ENCODE measurements at places on chromosomes 7 and 10.

DNA sequence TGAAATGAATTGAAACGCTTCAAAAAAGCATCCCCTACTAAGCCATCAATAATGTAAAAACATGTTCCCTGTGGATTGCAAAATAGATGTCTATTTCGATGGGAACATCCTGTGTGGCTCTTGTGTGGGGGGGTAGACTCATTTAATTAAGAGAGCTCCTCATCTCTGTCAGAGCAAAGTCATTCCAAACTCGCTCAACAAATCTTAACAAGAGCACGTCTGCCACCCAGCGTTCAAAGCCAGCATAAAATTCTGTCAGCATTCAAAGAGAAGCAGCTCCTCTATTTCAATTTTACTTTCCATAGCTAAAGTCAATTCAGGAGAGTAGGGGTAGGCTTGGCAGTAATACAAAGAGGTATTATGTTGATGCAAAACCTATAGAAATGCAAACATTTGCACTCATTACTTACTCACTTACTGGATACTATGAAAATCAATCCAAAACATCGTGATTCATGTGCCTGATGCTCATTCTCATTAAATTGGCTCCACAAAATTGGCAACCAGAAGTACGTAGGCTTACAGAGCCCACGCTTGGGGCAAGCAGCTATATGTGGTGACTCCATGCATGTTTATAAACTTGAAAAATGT is 114.9 kb downstream of the IPMK start:
- no peak for DNase-seq

DNA sequence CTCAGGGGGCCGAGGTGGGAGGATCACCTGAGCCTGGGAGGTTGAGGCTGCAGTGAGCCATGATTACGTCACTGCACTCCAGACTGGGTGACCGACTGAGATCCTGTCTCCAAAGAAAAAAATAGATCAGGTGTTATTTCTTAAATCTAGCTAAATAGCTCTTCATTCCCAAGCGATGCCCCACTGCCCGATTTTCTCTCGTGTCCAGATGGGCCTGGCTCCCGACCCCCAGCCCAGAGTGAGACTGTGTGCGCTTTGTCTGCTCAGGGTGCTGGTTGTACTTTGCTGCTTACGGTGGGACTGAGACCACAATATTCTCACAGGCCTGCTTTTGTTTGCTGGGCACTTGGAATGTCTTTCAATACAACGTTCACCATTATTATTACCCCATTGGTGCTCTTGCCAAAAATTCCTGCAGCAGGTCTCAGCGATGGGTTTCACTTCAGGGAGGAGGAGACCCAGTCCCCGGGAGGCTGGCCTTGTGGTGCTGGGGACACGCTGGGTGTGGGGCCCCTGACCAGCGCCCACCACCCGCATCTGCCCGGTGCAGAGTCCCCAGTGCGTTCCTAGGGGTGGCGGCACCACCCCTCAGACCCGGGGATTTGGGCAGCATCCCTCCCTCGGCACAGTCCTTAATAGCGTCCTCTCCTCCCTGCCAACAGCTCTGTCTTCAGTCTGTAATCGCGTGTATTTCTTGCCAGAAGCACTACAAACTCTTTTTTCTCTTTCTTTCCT is 20.4 kb upstream of the DPYSL4 start:
- no peak for DNase-seq

GRCh38 chr10:102682416-102682815 is 31.8 kb downstream of the ARL3 start:
- no peak for DNase-seq

- DNase-seq = no peak
Observed at GRCh38 chr7:90994601-90995000, 269.6 kb upstream of the FZD1 start.

- DNase-seq = peak; percentile 43
Observed at GRCh38 chr7:128427289-128427891, 17.6 kb upstream of the IMPDH1 start.

GRCh38 chr10:3077509-3077908 is 10.2 kb downstream of the PFKP start:
- no peak for DNase-seq

GRCh38 chr10:24344279-24344678 is 135.3 kb downstream of the KIAA1217 start:
- DNase-seq = no peak

DNA sequence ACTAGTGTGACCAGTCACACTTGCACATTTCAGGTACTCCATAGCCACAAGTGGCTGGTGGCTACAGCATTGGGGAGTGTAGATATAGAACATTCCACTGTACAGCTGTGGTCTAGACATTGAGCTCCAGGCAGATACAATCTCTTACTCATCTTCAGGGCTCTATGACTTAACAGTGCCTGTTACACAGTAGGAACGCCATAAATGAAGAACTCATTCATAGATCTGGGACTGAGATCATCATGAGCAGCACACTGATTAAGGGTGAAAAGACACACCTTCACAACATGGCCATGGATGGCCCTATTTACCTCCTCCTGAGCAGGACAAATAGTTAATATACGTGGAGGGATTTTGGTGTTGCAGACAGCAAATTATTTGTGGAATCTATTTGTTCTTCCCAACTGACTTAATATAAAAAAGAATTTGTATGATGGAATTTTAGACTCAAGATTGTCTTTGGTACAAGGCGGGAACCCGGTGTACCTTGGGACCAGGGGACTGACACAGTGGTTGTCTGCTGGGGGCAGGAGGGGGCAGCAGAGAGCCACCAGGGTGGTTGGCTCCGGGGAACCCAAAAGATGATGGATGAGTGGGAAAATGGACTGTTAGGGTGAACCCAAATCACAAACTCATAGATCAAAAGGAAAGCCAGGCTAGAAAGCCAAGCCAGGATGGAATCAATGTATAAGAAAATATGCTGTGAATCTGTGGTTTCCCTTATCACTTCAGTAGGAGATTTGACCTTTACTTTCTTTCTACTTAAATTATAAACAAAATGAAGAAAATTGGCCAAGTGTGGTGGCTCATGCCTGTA is 24.3 kb upstream of the CPA2 start:
- peak; percentile 73 for DNase-seq

DNA sequence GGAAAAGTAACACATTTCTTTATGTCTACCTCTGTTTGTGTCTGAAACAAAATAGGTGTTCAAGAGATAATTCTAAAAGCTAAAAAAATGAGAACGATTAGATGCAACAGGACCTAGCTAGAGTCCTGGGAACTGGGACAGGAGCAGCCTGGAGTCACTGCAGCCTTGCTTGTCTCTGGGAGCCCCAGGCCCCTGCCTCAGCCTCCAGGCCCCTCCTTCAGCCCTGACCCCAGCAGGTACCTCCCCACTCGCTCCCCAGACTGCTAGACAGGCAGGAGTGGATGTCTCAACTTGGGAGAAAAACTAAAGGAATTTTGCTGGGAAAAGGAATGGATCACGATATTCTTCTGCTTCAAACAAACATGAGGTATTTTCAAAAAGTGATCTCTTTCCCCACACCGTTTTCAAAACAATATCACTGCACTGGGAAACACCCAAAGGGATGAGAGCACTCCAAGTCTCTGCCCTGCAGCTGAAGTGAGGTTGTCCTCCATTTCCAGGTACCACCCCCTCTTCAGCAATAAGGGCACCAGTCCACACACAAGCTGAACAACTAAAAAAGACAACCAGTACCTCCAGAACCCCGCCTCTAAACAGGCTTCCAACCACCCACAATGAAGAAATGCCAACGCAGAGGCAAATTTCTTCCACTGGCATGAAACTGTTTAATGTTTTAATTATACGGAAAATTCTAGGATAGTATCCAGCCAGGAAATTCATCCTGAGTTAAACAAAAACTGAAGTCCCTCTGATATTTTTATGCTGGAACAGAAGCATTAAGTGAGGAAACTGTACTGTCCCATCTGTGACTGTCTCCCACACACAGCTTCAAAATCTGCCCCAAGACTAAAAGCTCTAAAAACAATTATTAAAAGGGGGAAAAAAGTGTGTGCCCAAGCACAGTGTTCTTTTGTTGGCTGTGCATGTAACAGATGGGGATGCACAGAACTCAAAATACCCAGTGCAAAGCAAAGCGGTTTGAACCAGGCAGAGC is 47.2 kb downstream of the XPNPEP1 start:
- DNase-seq = no peak

DNA sequence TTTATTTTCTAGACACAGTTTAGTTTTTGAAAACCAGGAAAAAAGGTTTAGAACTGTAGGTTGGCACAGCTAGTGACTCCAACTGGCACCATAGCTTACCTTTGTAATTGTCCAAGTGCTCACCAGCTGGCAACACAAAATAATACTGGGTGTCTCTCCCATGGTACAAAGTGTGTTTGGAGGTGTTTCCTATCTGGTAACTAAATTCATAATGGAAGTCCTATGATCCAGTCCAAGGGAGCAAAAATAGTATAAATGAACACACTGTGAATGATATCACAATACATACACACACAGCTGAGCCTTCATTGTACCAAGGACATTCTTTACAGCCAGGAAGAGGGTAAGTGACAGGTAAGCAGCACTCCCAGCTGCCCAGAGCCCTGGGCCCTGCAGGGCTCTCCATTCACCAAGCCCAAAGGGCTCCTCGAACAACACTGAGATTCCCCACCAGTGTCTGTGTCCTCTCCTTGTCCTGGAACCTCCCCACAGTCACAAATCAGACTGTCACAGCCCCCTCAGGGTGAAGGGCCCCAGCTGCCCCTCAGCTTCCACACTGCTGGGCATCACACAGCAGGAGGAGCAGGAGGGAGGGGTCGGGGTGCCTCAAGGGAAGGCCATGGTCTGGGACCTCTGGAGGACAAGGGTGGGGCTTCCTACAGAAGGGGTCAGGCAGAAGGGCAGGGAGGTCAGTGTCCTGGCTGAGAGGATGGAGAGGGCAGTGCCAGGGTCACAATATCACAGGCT is 72.1 kb downstream of the PKD1L1 start:
- DNase-seq = no peak

Data from pancreas (tissue), 10 donors.